ENCODE measurements at places on chromosomes 16 and 17. TPM values are rescaled to one million over a fixed set of nuclear protein-coding genes. Genes with fewer than 3 reads are reported as not detected.

Gene HSBP1
- polyA plus RNA-seq = 86.7 TPM

DNA sequence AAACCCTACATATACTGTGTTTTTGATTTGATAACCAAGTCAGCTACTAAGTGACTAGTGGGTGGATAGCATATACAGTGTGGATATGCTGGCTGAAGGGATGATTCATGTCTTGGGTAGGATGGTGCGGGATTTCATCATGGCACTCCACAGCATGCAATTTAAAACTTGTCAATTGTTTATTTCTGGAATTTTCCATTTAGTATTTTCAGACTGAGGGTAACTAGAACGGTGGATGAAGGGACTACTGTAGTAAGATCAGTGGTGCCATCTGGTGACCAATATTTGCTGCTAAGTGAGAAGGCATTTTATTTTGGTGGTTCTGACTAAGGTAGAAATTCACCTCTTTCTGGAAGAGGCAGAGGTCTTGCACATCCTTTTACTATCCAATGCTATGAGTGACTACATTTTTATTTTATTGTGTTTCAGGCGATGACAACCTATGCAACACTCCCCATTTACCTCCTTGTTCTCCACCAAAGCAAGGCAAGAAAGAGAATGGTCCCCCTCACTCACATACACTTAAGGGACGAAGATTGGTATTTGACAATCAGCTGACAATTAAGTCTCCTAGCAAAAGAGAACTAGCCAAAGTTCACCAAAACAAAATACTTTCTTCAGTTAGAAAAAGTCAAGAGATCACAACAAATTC, 3.1 kb downstream of the CDC6 start:
- DNase-seq = no peak

GRCh38 chr16:16182918-16183317, 40.4 kb downstream of the ABCC6 start:
- DNase-seq = no peak

DNA sequence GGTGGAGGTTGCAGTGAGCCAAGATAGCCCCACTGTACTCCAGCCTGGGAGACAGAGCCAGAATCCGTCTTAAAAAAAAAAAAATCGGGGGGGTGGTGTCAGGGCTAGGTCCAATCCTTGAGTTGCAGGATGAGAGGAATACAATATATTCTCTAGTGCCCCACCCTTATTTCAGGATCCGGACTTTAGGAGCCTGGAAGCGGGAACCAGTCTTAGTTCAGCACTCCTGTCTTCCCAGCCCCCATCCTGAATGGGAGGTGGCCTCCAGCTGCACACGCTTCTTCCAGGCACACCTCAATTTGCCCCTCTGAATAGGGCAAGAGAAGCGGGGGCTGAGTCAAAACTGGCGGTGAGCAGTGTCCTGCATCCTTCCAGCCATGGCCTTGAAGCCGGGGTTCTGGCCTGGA, 1.6 kb downstream of the FHOD1 start:
- DNase-seq = peak; percentile 73

DNA sequence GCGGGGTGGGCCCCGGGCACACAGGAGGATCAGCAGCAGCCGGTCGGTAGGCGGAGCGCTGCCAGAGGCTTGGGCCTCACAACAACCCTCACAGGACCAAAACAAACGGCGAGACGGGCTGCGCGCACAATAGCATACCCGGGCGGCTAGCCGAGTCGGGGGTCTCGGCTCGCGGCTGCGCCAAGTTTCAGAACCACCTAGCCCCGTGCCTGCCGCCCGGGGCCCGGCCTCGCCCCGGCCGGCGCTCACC, 732 bp downstream of the ULK2 start:
- DNase-seq = peak; percentile 66

DNA sequence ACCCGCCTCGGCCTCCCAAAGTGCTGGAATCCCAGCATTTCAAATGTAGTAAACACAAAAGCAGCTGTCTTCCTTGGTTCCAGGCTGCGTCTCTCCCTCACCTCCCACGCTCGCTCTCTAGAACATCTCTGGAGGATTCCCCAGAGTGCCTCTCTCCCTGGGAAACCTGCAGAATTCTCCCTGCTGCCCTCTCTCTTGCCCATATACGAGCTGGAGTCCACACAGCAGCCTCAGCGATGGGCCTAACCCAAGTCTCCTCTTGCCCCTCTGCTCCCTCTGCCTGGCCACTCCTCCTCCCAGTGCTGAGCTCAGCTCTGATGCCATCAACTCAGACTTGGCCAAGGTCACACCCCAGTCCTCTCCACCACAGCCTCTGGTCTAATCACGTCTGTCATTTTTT, 10.6 kb downstream of the GPRC5B start:
- no peak for DNase-seq

Gene TAT
- polyA plus RNA-seq = not detected

Gene ETV4
- polyA plus RNA-seq = 2.8 TPM

Gene AATK
- polyA plus RNA-seq = 1.5 TPM

Gene ASGR1
- 0.59 TPM for polyA plus RNA-seq

Gene PERCC1
- 0.04 TPM for polyA plus RNA-seq

Gene SPOP
- polyA plus RNA-seq = 42.4 TPM

Gene TM4SF5
- polyA plus RNA-seq = not detected

Gene TBC1D3B
- 5.9 TPM for polyA plus RNA-seq

GRCh38 chr16:86642087-86642486, 63.7 kb downstream of the FOXL1 start:
- DNase-seq = no peak

Gene SGCA
- 137 TPM for polyA plus RNA-seq

Measured in heart right ventricle (tissue), 16 donors.